Pulmonary artery endothelial cell (primary cell): ENCODE measurements at places on chromosomes 5 and 9.

DNA sequence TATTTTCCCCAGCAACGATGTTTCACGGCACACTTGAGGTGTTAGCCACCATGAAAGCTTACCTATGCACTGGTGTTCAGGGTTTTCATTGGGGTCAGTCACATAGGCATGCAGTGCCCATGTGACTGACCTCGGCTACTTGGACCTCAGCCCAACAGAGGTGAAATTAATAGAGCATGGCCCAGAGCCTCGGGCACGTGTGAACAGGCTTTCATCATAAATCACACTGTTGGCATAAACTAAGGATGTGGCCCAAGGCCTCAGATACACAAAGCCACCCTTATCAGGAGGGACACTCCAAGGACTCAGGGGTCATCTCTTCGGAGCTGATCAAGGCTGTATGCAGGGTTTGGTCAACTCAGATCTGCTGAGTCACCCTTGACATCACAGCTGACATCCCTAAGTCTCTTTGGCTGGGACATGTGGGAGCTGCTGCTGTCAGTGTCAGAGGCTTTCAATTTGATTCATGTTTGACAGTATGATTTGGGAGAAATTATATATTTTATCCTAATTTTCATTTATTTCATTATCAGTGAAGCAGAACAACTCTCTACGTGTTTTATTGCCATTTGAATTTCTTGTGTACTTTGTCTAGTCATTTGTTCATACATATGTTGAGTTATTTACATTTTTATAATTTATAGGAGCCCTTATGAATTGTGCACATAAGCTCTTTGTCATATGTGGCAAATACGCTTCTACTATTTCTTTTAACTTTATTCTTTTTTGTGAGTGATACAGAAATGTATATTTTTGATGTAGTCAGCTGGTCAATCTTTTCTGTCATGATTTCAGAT lies 59.7 kb upstream of the ANKRD33B start:
- DNase-seq: no peak

- no peak for DNase-seq
Measured at GRCh38 chr9:81292056-81292805, 397.1 kb downstream of the TLE1 start.

DNA sequence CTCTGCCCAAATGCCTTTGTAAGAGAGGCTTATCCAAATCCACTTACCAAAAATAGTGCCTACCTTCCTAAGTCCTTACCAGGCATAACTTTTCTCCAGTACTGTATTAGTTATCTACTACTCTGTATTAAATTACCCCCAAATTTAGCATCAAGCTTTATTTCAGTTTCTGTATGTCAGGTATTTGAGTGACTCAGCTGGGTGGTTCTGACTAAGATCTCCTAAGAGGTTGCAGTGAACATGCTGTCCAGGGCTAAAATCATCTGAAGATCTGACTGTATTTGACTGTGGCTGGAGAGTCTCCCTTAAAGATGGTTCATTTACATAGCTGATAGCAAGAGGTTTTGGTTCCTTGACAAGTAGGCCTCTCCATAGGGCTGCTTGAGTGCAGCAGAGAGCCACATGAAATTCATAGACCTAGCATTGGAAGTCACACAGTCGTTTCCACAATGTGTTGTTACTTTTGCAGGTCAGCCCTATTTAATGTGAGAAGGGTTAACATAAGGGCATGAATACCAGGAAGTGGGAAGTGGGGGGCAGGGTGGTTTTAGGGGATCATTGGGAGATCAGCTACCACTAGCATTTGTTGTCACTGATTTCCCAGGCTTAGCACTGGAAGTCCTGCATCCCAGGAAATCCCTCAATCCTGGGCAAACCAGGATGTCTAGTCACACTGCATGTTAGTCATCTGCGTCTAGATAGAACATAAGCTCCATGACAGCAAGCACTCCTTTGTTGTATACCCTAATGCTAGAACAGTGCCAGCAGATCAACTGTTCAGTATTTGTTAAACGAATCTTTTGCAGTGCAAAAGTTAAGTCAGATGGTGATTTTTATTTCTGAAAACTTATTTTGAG lies 2.0 kb upstream of the ZNF622 start:
- no peak for DNase-seq

GRCh38 chr9:125493384-125493783 lies 213.6 kb downstream of the MAPKAP1 start:
- DNase-seq: no peak

GRCh38 chr5:74491586-74491985 lies 148.9 kb downstream of the ENC1 start:
- DNase-seq: no peak

DNA sequence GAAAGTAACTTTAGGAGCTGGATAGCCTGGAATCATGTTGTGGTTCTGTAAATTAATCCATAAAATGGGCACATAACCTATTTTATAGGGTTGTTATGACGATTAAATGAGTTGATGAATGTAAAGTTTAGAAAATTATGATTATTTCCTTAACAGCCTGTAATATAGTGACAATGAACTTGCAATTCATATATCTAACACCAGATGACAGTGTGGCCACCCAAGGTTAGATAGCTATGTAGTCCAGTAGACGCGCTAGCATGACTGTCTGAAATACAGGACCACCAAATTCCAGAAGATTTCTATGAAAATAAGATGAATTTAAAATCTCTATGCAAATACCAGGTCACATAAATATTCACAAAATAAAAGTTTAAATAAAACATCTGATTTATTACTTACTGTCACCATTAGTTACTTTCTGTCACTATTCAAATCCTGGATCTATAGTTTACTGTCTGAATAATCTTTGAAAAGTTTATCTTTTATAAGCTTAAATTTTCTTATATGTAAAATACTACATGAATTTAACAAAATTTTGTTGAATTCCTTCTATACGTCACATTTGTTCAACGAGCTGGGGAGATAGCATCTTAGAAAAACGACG lies 26.1 kb upstream of the MACIR start:
- DNase-seq: no peak
